Stimulated activated CD8-positive, alpha-beta memory T cell treated with anti-CD3 and anti-CD28 coated beads, Interleukin-4, amount 100 ng/mL, for 1 hour (primary cell): ENCODE measurements at places on chromosomes 2 and 18.

DNA sequence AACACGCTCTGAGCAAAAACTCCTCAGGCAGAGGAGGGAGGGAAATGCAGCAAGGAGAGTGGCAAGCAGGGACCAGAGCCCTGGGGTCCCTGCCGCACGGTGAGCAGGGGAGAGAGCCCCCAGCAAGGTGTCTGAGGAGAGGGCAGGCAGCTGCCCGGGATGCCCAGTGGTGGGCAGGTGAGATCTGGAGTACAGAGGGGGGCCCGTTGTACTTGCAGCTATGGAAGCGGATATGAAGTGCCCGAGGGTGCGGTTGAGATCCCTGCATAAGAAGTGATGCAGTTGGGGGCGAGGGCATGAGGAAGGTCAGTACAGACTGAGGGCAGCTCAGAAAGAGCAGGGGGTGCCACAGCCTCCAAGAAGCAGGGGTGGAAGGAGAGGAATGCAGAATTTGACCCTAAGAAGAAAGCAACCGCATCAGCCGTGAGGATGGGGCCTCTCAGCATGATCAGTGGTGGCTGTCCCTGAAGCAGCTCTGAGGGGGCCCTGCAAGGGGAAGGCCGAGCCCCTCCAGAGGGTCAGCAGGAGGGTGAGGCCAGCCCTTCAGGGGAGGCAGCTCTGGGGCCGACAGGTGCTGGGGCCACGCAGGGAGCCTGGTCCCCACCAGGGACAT is 29.4 kb downstream of the MTERF4 start:
- DNase-seq = no peak

- DNase-seq = no peak
These were observed 458.8 kb downstream of the SETBP1 start for GRCh38 chr18:45139478-45139877.

DNA sequence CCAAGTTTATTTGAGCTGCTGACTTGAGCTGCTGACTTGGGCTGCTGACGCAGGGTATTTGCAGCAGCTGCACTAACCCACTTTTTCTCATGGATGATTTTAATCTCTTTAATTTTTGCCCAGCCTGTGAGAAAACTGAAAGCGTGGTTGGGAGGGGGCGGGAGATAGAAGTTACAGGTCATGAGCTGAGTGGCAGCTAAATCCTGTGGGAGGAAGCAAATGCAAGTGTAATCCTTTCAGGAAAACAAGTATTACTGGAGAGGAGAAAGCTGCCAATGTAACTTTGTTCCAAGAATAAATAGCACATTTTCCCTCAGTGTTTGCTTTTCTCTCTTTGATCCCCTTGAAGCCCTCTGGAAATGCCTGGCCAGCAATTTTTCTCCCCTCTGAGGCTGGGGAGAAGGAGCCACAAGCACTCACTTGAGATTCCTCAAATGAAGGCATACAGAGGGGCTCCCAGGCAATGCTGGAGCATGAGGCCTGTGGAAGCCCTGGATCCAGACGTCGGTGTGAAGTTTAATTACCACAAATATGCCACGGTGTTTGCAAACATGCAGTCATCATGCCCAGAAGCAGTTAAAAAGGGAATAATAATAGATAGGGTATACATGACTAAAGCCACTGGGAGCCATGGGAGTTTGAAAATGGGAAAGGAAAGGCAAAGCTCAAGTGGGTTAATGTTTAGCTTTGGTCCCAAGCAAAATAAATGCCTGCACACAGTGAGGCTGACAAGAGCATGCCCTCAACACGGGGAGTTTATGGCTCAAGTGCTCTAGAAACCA is 10.4 kb upstream of the EVA1A start:
- no peak for DNase-seq

GRCh38 chr2:133608291-133608690 is 40.0 kb upstream of the NCKAP5 start:
- DNase-seq = no peak

- no peak for DNase-seq
These were observed 29.1 kb downstream of the DRC1 start for GRCh38 chr2:26430826-26431225.

DNA sequence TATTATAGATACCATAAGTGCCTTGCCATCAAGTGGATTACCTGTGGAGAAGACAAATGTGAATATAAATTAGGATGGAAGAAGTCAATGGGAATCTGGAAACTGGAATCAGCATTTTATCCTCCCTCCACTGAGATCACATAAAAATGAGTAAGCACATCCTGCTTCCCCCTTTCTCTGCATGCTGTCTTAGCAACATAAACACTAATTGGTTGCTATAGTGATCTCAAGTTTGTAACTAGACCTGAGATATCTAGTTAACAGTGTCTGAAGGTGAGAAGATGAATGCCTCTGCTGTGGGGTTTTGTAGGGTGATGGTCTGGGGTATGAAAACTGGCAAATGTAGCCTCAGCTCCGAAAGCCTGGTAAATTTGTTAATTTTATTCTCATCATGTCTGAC is 1357.5 kb upstream of the CELF4 start:
- no peak for DNase-seq

DNA sequence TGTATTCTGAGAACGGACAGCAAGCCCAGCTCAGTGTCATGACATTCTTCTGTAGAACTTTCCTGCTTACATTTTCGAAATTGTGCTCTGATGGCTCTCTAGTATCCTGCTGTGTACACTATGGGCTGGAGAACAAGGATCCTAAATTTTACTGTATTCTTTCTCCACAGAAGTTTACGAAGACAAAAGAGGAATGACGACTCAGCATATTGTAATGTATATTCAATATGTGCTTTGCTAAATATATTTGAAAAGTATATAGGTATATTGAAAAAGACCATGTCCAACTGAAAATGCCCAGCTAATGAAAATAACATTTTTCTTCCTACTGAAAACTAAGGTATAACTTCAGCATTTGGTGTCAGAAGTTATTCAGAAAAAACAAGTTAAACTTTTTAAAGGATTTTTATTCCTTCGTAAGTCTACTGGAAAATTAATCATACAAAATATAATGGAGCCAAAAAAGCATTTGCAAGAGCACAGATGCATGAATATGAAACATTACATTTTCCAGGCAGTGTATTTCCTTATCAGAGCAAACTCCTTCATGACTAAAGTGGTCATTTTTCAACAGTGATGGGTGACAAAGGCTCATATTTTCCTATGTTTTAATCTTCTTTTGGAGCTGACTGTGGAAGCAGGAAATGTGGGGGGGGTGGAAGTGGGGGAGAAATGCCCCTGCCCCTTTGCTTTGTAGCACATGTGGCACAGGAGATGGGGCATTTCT is 143.8 kb upstream of the THUMPD2 start:
- no peak for DNase-seq

DNA sequence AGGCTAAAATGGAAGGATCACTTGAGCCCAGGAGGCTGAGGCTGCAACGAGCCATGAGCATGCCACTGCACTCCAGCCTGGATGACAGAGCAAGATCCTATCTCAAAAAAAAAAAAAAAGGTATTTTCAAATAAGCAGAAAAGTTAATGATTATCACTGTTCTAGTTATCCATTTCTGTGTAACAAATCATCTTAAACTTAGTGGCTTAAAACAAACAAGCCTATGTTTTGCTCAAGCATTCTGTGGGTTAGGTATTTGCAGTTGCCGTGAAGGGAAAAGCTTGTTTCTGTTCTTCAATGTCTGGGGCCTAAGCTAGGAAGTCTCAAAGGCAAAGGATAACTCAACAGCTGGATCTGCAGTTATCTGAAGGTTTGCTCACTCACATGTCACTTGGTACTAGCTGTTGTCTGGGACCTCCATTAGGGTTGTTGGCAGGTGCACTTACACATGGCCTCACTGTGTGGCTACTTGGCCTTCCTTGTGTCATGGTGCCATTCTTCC is 14.1 kb downstream of the MFF start:
- no peak for DNase-seq

DNA sequence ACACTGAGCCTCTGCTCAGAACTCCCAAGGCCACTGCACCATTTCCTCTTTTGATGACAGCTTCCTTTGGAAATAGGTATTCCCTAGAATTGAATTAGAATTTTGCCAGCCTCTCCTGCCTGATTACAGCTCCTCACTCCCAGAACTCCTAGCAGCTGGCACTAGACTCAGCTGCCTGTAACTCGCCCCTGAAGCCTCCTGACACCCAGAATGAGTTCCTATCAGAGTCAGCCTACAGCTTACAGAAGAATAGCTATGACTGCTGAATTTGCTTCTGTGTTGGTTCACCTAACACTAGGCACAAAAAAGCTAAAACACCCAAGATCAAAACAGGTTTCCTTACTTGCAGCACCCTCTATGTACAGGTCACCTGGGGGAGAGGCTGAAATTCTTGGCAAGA is 108.2 kb upstream of the PTPRM start:
- no peak for DNase-seq

GRCh38 chr2:75237296-75237695 is 38.0 kb upstream of the TACR1 start:
- DNase-seq = no peak

DNA sequence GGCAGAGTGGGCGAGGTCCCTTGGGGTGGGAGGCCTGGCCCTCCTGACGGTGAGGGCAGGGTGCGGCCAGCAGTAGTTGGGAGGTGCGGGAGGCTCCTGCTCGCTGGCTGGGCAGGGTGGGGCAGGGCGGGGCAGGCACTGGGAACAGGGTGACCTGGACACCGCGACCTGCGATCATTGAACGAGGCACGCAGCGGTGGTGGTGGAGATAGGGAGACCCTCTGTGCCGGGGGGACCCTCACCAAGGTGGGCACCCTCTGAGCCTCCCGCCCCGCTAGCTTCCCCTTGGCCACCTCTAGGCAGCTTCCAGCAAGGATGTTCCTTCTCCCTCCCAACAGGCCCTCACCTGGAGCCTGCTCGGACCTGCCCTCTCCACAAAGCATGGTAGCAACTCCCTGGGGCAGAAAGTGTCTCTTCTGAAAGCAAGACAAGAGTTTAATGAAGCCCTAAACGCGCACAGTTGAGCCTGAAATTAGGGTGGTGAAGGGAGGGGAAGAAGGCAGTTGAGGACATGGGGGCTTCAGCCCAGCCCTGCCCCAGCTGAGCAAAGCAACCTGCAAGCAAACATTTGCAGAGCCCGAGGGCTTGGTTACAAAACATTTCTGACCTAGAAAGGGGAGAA is 15.4 kb upstream of the FOSL2 start:
- no peak for DNase-seq

DNA sequence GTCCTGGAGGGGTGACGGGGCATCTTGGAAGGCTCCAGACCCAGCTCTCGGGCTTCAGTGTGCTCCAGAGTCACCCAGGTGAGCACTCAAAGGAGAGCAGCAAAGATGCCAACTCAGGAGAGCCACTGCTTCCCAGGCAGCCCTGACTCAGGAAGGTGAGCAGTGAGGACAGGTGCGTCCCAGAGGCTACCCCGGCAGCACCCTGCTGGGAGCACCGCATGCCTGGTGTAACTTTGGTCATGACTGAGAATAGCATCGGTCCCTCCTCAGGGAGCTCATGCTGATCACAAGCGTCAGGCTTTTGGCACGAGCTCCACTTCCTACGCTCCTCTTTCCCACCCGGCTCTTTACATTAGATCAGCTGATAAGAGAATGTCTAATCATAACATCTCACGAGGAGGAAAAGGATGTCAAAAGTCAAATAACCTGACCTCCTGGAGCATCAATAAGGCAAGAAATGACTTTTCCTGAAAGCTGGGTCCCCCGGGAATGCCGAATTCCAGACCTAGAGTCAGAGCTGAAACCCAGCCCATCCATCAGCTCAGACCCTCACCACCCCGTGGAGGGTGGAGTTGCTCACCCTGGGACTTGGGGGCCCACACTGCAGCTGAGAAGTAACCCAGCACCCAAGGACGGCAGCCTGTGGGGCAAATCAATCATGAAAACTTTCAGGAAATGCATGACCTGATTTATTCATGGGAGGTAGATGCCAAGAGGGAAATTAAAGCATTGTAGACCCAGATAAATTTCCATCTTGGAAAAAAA is 248.8 kb downstream of the ACKR3 start:
- no peak for DNase-seq

- DNase-seq = no peak
These were observed 56.8 kb downstream of the SLC4A10 start for GRCh38 chr2:161681046-161681445.

DNA sequence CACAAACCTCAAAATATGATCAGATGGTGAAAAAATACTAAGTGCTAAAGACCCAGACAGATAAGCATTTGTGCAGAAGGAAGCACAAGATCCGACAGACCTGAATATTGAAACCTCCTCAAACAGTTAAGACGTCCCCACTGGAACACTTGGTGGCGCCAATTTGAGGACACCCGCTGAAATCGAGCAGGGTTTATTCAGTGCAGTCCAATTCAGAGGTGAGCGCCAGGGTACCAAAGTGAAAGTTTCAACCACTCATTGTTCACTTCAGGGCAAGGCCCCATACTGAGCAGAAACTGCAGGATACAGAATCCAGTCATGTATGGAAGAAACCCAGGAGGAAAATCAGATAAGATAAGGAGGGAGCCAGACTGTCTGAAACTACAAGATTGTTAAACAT is 417.6 kb downstream of the LRRTM4 start:
- DNase-seq = no peak

DNA sequence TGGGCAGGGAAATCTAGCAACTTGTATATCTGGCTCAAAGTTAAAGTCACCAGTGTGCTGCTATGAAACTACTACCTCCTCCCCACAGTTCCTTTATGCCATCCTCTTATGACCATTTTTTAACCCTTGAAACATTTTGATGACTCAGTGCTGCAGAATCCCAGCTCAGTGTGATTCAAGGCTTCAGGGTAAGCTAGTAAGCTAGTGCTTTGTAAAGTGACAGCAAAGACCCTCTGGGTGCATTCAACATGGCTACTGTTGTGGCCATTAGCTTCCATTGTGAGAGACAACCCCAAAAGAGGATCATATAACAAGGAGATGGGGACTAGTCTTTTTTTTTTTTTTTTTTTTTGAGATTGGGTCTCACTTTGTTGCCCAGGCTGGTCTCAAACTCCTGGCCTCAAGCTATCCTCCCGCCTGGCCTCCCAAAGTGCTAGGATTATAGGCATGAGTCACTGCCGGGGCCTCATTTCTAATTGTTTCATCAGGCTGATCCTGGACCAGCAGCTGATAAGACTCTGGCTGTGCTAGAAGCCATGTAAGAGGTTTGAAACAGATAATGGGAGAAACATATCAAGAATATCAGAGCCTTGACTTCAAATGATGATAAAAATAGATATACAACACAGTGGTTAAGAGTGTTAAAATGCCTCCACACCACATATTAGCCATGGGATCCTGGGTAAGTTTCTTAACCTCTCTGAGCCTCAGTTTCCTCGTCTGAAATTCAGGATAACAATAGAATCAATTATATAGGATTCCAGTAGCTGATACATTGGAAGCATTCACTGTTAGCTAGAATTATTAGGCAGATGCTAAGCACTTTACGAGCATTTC is 65.7 kb upstream of the RTN4 start:
- no peak for DNase-seq

DNA sequence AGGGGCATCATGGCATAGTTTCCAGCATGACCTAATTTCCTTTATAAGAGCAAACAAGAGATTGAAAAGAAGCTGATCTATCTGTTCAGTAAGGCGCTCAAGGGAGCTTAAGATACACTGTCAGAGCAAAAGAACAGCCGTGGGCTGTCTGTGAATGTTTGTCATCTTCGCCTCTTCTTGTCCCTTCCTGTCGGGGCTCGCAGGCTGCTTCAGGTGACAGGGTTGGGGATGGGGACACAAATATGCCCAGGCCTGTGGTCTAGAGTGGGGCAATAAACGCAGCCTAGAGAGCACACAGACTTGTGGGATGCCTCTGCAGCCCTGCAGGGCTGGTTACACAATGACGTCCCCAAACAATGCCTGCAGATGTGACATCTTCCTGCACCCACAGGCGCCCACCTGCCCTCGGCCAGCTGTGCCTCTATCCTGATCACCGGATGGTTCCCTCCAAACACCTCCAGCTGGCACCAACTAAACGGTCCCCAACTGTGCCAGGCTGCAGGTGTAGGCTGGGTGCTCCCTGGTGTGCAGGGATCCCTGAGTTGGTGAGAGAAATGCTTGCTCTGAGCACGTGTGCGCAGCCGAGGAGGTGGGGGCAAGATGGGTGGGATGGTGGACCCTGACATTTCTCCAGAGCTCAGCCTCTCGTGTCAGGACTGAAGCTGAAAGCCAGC is 72.8 kb downstream of the EDAR start:
- DNase-seq = no peak
